SW 1271 (cell line): ENCODE measurements at places on chromosomes 7 and 10.

DNA sequence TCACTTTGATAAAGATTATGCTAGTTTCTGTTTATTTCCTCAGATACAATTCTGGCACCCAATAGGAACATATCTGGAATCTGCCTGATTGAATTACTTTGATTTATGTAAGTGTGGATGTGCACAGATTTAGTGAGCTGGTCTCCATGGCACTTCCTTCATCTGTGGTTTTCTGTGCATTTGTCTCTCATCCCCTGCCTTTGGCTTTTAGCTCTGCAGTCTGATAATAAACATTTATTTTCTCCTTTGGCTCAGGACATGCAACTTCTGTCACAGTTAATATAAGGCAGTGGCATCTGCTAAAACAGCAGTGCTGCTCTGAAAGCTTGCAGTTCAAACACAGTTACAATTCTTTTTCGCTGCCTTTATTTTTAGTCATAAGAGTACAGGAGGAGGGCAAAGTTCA is 273.7 kb upstream of the CHRM2 start:
- DNase-seq: no peak

DNA sequence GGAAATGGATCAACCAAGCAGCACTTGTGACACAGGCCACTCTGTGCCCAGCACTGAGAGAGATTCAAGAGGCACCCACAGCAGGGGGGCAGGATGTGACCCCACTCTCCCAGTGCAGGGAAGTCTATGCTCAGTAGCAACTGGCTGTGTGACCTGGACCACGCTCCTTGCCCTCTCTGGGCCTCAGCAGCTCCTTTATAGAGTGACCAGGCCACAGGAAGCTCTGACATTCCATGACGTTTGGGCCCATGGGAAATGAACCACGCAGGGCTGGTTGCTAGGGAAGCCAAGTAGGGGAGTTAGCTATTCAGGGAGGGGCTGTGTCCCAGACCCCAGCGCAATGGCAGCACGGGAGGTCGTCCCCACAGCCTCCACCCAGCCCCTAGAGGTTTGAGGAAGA is 232.6 kb downstream of the USP6NL start:
- DNase-seq: no peak

- no peak for DNase-seq
These were observed 83.4 kb upstream of the NMT2 start for GRCh38 chr10:15251791-15252380.

- DNase-seq: no peak
These were observed 815 bp downstream of the NEUROG3 start for GRCh38 chr10:69572159-69573055.

DNA sequence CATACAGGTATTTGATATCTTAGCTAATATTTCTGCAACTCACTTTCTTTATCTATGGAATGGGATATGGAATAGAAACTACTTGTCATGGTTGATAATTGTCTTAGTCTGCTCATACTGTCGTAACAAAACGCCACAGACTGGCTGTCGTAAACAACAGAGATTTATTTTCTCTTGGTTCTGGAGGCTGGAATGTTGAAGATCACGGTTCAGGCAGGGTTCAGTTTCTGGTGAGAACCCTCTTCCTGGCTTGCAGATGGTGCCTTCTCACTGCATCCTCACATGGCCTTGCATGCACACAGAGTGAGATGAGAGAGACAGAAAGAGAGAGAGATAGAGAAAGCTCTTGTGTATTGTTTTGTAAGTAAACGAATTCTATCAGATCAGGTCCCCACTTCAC is 332.7 kb upstream of the MAGI2 start:
- no peak for DNase-seq

DNA sequence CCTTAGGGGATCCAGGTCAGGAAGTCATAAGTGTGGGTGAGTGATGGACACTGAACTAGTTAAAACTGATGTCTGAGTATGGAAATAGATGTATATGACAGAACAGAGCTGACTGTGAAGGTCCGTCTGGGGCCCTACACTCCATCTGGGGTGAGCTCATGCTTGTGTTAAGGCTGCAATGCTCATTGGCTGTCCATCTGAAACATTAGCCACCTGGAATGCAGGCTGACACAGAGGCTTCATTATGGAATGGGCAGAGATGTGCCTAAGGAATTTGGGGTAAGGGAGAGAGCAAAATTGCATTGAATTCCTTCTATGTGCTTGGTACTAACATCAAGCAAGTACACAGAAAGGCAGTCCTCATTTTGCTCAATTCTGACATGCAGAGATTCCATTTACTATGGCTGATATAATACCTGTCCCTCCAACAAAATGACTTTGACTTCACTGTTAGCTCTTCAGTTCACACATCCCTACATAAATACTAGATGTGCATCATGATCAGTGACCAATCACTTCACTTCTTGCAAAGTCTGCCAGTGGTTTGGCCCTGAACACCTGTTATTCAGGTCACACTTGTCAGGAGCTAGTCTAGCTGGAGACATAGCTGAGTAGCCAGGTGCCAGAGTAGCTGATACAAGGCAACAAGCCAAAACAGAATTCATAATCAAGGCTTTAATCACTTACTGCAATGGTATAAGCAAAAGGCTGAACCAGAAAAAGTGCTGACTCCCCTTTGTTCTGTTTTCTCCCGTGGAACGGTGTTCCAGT is 128.9 kb upstream of the VWC2 start:
- DNase-seq: no peak

DNA sequence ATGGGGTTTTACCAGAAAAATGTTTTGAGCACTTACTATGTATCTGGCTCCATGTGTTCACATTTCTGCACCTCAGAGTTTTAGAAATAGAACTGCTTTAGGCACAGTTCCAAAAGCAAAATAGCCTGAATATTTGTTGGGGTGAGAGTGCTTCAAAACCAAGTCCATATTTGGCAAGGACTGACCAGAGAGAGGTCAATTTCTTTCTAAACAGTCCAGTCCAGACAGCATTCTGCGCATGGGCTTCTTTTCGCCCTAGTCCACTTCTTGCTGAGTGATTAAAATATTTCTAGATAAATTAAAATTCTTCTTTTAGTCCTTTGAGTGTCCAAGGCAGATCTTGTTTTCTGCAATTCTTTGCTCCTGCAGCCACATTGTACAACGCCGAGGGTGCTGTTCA is 427.0 kb downstream of the PHTF2 start:
- DNase-seq: no peak

DNA sequence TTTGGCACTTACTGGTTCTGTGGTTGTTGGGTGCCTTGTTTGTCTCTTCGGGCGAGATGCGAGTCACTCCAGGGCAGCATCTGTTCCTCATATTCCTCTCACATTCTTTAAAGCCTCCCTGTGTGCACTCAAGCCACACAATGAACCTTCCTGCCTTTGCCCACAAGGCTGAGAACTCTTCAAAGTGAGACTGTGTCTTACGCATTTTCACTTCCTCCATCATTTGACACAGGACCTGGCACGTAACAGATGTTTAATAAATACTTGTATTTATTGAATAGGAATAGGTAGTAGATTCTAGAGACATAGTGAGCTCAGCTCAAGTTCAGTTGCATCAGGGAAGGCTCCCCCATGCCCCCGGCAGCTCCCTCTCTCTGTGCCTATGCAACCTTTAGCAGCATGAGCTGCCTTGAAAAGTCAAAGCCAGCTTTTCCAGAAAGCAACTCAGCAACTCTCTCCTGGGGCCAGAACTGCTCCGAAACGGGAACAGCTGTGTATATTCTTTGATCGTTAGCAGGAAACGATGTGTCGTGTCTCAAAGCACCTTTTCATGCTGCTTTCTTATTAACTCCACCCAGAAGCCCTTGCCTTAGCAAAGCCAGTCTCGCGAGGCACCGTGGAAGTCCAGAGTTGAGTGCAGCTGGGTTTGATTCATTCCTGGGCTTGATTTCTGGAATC is 97.5 kb downstream of the PFKFB3 start:
- no peak for DNase-seq

DNA sequence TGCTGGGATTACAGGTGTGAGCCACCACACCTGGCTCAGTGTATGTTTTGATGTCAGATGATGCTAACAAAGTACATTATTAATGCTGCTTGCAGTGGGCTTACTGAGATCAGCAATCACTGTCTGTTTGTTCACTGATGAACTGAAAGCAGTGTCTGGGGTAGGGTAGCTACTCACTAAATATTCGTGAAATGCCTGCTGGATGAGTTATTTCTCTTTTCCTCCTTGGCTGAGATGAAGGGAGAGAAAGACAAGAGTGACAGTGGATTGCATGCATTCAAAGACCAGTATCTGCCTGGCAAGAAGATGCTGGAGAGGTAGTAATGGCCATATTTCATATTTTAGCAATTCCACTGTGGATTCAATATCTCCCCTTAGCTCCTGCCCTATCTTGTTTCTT is 32.3 kb downstream of the FAM107B start:
- DNase-seq: no peak

- DNase-seq: no peak
These were observed 51.7 kb upstream of the IFRD1 start for GRCh38 chr7:112398534-112398933.

DNA sequence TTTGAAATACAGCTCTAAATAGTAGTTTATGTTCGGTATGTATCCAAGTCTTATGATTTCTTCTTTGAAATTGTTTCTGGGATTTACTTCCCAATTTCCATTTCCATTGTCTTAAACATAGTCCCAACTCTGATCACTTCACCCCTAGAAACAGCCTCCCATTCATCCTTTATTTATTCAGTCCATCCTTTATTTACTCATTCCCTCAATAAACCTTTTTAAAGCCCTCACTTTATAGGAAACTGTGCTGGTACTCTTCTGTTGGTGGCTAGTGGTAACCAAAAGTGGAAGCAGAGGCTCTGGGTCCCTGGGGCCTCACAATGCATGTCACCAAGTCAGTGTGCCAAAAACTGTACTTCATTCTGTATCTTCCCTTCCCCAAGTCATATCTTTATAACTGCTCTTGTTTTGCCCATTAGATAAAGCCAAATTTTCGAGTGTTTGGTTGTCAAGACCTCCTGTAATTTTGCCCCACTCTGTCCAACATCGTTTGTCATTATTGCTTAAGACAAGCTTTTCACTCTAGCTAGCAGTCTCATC is 3.9 kb upstream of the EPC1 start:
- DNase-seq: no peak

DNA sequence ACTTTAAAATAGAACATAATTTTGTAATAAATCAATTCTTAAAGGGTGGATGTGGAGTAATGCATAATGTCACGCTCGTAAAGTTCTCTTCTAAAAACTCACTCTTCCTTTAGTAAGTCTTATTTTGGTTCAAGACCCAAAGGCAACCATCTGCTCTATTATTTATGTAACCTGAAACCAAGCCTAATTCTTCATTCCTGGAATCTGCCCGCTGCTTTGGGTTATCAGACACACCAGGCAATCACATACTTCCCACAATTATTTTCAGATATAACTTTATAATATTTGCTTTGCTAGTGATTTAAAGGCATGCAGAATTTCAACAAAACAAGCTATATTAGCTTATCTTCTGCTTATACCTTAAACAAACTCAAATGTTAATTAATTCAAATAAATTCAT is 39.0 kb downstream of the RAB11FIP2 start:
- no peak for DNase-seq

GRCh38 chr7:134842886-134843430 is 63.5 kb downstream of the CALD1 start:
- no peak for DNase-seq

DNA sequence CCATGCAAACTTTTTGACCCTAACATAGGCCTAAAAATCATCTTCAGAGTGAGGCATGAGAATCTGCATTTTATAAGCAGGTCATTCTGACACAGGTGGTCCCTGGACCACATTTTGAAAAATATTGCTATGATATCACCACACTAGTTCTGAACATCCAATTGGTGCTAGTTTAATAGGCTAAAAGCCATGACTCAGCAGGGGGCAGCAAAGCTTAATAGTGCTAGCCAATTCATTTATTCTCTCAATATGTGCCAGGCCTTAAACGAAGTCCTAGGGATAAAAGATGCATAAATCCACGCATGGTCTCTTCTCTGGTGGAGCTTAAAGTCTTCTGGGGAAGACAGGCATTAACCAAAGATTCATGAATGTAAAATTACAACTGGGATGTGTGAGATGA is 10.2 kb upstream of the SLC25A28 start:
- no peak for DNase-seq
